HFFc6 (cell line): ENCODE measurements at places on chromosomes 7 and 10.
A peak's percentile ranks its signal among the peaks of the same experiment; 100 is the strongest.

GRCh38 chr10:6045878-6046772 is 16.0 kb downstream of the IL2RA start:
- DNase-seq, result no peak

GRCh38 chr10:105146436-105146835 is 505.3 kb downstream of the SORCS3 start:
- DNase-seq, result no peak

- no peak for DNase-seq
Measured at GRCh38 chr10:97096261-97097083, 89.3 kb downstream of the SLIT1 start.

DNA sequence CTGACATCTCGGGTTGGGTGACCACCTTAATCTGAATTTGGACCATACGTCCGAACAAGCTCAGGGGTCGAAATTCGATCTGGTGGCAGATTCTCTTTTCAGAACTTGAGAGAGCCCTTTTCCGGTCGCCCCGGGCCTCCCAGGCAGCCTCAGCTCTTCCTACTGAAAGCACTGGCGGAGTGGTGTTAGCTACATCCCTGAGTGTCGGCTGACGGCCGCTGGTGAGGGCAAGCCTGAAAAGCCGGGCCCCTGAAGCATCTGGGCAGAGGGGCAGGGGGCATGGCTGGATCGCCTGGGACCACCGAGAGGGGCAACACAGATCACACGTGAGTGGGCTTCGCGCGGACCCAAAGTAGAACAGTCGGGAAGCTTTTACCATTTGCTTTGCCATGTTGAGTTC is 116.1 kb downstream of the SMURF1 start:
- DNase-seq, result no peak

DNA sequence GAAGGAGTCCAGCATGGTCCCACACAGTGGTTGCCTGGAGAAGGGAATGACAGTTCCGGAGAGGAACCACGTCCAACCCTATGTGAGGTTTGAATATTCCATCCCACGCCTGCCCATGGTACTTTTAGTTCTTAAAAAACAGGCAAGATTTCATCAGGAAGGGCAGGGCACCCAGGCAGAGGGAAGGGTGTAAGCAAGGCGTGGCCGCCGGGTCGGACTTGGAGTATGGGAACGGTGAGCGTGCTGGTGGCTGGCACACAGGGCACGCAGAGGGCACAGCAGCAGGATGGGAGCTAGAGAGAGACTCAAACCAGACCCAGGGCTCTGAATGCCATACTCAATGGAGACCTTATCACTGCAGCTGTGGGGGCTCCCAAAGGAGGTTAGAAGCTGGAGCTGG is 34.3 kb downstream of the FAM53B start:
- DNase-seq, result no peak

DNA sequence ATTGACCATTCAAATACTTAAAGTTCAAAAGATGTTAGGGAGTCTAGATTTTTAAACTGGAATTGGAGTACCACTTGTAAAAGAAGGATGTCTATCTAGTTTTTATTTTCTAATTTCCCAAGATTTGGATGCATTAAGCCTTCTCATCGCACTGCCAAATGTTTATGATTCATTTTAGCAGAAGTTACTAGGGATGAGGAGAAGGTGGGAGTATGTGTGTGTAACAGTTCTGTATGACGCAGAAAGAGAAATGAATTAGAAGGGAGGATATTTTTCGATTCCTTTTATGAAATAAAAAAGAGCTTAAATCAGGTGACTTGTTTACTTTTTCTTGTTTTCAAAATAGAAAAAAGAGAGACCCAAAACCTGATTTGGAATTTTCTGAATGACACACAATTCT is 6.8 kb upstream of the SLK start:
- no peak for DNase-seq

- no peak for DNase-seq
Measured at GRCh38 chr10:123512901-123513775, 153.0 kb upstream of the GPR26 start.

GRCh38 chr7:41122256-41122987 is 580.5 kb downstream of the INHBA start:
- no peak for DNase-seq

GRCh38 chr7:94400022-94400421 is 5.3 kb downstream of the COL1A2 start:
- no peak for DNase-seq

DNA sequence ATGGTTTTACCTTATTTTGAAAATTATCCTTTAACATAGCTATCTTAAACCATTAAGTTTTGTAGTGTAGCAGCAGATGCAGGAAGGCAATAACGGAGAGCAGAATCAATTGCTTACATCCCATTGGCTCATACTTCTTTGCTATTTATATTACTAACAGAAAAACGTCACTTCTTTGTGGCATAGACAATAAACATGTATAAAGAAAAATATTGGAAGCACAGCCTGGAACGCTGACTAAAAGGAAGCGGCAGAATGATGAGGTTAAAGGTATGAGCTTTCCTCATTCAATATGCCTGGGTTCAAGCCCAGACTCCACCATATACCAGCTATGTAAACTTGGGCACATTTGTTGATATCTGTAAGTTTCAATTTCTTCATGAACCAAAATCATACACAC is 24.0 kb upstream of the BMPER start:
- no peak for DNase-seq

DNA sequence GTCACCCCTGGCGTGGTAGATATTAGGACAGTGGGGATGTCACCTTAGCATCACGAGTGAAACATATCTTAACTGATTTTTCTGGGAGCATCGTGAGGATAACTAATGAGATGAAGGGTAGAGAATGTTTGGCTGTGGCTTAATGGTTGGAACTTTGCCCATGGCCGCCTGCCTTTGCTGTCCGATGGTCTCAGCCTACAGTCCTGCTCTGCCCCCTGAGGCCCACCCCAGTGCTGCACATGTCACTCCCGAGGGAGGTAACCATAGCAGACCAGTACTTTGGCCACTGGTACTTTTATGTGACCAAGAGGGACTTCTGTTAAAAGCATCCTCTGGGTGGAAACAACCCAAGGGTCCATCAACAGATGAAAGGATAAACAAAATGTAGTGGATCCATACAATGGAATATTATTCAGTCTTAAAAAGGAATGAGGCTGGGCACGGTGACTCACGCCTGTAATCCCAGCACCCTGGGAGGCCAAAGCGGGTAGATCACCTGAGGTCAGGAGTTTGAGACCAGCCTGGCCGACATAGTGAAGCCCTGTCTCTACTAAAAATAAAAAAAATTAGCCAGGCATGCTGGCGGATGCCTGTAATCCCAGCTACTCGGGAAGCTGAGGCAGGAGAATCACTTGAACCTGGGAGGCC is 58.4 kb downstream of the TACR2 start:
- DNase-seq, result no peak

DNA sequence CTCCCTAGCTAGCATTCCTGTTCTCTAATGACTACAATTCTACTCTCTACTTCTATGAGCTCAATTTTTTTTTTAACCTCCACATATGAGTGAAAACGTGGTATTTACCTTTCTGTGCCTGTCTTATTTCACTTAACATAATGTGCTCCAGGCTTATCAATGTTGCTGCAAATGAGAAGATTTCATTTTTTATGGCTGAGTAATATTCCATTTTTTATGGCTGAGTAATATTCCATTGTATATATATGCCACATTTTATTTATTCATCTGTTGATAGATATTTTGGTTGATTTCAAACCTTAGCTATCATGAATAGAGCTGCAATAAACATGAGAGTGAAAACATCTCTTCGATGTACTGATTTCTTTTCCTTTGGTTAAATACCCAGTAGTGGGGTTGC is 159.6 kb upstream of the TPK1 start:
- DNase-seq, result no peak

GRCh38 chr7:70193514-70193913 is 595.2 kb downstream of the AUTS2 start:
- DNase-seq, result no peak

GRCh38 chr10:129912986-129913695 is 50.9 kb downstream of the EBF3 start:
- DNase-seq, result no peak

DNA sequence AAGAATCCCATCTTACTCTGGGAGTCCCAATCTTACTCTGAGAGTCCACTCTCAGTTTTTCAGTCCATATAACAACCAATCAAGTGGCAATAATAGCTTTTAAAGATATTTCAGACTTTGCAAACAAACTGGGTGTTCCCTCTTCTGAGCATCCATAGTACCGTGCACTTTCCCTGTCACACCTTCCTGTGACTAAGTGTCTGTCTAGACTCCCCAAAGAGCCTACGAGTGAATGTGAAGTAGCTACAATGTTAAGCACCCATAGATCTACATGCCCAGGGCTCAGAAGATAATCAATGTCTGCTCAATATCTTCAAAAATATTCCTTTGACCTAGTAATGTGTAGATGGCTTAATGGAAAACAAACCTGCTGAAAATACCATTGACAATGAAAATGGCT is 95.6 kb upstream of the ASAH2 start:
- DNase-seq, result no peak

DNA sequence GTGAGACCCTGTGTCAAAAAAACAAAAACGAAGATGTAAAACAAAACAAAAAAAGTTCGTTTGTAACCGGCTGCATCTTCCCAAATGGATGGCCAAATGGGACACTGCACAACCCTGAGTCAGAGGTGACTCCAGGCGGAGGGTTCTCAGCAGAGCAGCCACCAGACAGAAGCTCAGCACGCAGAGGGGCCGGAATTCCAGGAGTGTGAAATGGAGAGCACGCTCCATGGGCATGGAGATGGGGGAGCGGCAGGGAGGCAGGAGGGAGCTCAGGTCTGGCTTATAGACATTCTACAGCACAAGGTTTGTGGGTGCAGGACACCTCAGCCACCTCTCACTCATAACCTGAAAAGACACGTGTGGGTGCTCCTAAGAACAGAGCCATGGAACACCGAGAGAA is 227.0 kb downstream of the MAD1L1 start:
- DNase-seq, result no peak

DNA sequence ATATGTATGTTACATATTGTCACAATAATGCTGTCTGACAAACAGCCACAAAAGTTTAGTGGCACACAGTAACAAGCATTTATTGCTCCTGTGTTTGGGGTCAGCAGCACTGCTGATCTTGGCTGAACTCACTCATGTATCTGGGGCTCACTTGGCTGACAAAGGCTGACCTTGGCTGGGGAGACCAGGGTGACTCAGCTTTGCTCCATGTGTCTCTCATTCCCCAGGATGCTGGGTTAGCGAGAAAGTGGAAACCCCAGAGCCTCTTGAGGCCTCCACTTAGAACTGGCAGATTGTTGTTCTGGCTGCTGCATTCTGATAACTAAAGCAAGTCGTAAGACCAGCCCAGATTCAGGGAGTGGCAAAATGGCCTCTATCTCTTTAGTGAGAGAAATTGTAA is 217.3 kb upstream of the HABP2 start:
- DNase-seq, result peak; percentile 46

DNA sequence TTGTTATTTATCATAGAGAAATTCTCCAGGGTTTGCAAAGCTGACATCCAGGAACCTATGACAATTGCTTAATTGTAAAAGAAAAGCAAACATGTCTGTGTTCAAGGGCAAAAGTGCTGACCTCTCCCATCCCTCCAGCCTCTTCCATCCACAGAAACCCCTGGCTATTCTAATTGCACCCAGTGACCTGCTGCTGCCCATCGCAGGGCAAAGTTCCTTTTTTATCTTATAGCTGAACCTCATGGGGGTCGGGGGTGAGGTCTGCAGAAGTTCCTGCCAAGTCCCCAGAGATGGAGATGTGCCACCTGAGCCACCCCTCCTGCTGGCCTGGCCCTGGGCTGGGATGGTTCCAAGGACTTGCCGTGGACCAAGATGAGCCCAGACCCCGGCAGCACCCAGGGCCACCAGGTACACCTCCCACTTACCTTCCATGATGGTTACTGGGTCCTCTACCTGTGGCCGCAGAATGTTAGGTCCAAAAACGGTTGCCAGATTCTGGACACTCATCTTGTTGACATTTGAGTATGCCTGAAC is 146.5 kb downstream of the MAPK8 start:
- DNase-seq, result no peak

DNA sequence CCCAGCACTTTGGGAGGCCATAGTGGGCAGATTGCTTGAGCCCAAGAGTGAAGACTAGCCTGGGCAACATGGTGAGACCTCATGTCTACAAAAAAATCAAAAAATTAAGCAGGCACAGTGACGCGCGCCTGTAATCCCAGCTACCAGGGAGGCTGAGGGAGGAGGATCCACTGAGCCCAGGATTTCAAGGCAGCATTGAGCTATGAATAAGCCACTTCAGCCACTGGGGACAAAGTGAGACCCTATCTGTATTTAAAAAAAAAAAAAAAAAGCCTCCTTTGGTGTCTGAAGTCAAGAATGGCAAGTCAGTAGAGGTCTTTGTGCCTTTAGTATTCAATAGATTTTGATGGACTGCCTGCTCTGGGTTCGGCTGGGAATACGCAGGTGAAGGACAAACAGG is 85.7 kb downstream of the RALA start:
- DNase-seq, result no peak

- DNase-seq, result no peak
Measured at GRCh38 chr10:110445871-110446270, 51.8 kb upstream of the DUSP5 start.

DNA sequence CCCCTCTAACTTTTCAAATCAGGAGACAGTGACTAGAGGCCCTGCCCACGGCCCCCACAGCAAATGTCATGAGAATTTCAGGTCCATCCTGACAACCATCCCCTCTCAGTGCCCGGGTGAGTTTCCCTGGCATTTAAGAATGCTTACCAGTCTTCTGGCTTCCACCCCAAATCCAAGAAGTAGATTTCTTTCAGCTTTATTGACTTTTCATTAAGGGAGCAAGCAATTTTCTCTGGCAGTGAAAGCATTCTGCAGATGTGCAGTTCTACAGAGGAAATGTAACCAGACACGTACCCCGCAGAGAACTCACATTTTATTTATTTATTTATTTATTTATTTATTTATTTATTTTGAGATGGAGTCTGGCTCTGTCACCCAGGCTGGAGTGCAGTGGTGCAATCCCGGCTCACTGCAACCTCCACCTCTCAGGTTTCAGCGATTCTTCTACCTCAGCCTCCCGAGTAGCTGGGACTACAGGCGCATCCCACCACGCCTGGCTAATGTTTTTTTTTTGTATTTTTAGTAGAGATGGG is 120.9 kb upstream of the KCTD7 start:
- no peak for DNase-seq
